ENCODE measurements at places on chromosomes 11 and 22.
A peak's percentile ranks its signal among the peaks of the same experiment; 100 is the strongest.

GRCh38 chr22:33166206-33166605 lies 108.0 kb upstream of the SYN3 start:
- DNase-seq, result no peak

DNA sequence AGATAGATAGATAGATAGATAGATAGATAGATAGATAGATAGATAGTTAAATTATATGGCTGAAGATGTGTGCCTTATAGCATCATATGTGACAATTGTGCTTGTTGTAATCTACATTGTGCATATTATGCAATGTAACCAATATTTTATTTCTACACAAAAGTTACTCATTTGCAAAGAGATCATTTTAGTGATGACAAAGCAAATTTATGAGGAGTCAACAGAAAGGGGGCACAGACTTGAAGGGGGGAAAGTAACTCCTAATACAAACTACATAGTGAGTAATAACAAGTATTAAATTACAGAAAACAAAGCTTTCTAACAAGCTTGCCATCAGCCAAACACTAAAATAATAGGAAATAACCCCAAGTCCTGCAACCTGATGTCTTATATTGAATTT lies 106.8 kb downstream of the MUC15 start:
- no peak for DNase-seq

DNA sequence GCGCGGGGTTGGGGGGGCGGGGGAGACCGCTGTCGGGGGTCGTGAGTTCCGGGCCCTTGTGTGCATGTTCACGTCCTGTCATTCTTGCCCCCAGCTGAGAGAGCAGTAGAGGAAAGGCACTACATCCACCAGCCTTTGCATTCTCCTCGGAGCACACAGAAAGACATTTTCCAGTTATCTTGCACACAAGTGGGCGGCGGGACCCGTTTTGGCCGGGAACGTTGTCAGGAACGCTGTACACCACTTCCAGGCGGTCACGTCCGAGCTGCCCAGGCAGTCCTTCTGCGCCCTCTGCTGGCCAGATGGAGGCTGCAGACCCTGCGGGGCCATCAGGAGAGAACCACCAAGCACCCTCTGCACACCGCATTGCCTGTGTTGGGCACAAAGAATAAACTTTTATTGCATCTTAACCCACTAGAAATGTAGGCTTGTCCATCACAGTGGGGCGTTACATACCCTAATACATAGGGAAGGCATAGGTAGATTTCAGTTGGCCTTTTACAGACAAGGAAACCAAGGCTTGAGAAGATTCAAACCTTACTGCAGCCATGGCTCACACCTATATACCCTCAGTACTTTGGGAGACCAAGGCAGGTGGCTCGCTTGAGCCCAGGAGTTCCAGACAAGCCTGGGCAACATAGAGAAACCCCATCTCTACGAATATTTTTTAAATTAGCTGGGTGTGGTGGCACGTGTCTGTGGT lies 2.8 kb upstream of the CDKN1C start:
- DNase-seq, result peak; percentile 75

DNA sequence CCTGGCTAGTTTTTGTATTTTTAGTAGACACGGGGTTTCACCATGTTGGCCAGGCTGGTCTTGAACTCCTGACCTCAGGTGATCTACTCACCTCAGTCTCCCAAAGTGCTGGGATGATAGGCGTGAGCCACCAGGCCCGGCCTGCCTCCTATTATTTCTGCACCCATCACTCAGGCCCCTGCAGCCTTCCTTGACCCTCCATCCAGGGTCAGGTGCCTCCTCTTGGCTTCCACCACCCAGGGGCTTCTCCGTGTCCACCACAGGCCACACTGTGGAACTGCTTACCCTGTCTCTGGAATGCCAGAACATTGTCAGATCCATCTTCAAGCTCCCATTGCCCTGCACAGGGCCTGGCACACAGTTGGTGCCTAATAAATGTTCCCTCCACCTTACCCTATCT lies 75.4 kb upstream of the RTL6 start:
- DNase-seq, result no peak

DNA sequence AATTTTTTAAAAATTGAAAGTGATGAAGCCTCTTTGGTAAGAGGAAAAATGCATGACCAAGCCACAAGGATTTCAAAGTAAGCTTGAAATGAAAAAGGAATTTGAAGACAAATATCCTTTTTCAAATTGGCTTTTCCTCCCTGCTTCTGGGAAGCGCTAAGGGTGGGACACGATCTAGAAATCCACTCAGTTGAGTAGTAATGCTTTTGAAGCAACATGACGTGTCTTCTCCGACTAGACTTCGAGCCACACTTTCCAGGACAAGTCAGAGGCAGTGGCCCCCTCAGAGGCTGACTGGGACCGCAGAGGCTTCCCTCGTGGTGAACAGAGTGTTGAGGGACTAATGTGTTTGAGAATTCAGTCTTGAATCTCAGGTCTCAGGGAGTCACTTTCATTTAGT lies 39.8 kb downstream of the KREMEN1 start:
- DNase-seq, result no peak

DNA sequence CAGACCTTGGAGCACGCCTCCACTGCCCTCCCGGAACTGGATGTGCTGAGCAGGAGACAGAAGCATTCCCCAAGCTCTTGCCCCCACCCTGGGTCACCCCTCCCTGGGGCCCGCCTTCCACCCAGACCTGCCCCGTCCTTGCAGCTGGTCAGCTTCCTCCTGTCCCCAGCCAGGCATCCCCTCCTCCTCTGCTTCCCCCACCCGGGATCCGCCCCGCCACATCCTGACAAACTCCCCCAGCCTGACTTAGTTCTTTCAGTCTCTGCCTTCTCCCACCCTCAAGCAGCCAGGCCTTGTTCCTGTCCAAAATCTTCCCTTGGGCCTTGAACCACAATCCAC lies 1.1 kb upstream of the PLXNB2 start:
- peak; percentile 78 for DNase-seq

DNA sequence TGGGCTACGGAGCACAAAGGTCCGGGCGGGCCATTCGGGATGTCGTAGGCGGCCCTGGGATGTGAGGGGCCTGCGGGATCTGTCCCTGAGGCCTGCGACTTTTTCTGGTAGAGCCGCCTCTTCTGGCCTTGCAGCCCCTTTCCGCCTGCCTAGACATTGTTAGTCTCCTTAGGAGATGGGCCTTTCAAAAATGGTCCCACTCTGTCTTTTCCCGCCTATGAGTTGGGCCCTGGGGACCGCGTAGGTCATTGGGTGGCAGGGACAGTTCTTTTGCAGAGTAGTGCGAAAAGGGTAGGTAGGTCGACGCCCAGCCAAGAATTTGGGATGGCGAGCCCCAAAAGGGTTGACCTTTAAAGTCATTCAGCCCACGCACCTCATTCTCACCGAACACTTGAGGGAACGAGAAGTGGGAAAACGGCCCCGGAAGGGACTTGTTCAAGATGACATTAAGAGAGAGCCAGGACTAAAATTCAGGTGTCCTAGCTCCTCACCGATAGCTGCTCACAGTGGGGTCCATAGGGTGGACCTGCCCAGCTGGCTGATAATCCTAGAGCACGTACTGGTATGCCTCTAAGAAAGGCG lies 785 bp downstream of the OTUB1 start:
- DNase-seq, result no peak

- DNase-seq, result no peak
Observed at GRCh38 chr11:134374891-134375550, 37.0 kb downstream of the B3GAT1 start.

DNA sequence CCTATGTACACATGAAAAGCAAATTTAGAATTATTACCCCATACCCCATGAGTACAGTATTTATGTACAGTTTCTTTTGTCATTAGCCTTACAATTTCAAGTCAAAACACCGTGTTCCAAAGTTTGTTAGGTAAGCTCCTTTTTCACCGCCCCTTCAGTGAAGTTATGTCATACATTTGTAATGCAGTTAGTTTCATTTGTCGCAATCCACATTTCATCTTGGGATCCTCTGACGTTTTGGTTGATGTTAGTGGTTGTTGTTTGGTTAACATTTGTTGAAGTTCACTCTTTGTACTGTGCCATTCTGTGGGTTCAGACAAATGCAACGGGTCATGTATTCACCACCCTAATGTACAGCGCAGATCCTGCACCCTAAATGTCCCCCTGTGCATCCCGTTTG lies 45.2 kb downstream of the ARHGEF12 start:
- no peak for DNase-seq

GRCh38 chr11:61955422-61956135 lies 5.4 kb downstream of the BEST1 start:
- DNase-seq, result no peak

DNA sequence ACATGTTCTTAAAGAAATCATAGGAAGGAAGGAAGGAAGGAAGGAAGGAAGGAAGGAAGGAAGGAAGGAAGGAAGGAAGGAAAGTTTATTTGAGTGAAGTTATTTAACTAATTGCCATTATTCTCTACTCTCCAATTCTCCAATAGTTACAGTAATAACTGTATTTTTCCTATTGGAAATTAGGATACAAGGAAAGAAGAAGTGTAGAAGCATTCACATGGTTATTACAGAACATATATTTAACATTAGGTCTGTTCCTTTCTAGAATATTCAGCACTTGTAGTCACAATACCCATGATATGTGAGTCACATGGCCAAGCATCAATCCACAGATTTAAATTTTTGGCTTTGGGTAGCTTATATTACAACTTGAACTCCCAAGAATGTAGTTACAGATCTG lies 230.6 kb downstream of the SOX6 start:
- DNase-seq, result no peak

- DNase-seq, result no peak
Observed at GRCh38 chr22:36940676-36941075, 27.2 kb downstream of the CSF2RB start.

- no peak for DNase-seq
Observed at GRCh38 chr11:79173615-79174014, 267.2 kb downstream of the TENM4 start.

GRCh38 chr11:47438721-47439120 lies 10.2 kb downstream of the RAPSN start:
- no peak for DNase-seq

DNA sequence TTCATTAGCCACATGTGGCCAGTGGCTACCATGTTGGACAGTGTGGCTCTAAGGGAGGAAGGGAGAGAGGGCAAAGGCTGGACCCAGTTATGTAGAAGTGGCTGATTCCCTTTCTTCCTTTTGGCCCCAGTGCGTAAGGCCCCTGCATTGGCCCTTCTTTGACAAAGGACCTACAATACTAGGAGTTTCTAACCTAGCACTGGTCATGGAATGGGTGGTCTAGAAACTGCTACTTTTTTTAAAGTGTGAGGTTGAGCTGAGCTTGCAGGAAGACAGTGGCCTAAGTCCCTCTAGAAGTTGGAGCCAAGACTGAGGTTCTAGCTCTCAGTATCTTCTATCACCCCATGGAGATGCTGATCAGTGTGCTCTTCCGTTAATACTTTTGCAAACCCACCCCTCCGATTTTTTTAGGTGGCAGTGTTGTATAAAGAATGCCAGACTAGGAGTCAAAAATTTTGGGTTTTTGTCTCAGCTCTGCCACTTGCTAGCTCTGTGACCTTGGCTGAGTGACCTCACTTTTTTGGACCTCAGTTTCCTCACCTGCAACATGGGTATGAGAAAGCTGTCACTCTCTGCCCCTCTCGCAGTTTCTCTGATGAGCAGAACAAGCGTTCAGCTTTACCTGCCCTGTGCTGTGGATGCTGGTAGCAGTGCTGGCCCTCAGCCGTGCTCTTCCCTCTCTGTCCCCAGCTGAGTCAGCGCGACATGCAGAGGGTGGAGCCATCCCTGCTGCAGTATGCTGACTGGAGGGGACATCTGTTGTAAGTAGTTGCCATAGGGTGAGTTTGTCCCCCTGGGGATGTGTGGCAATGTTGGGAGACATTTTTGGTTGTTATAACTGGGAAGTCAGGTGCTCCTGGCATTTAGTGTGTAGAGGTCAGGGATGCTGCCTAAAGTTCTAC lies 6.9 kb downstream of the ACCS start:
- DNase-seq, result no peak

GRCh38 chr11:122404571-122404970 lies 251.0 kb upstream of the UBASH3B start:
- DNase-seq, result no peak

GRCh38 chr22:39152024-39152510 lies 413 bp downstream of the CBX7 start:
- no peak for DNase-seq

- DNase-seq, result no peak
Observed at GRCh38 chr11:70040869-70041501, 37.1 kb upstream of the ANO1 start.

DNA sequence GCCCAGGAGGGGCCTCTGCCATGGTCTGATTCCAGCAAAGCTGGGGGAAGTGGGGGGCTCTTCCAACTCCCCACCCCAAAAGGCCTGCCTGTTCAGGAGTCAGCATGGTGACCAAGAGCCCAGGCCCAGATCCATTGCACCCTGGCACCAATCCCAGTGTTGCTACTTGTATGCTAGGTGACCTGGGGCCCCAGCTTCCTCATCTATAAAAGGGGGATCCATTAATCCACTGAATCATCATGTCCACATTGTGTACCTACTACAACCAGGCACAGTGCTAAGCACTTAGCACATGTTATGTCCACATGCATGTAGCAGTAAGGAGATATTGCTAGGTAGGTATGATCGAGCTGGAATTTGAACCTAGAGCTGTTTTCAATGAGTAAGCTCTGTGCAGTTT lies 2.0 kb downstream of the SYT12 start:
- no peak for DNase-seq

DNA sequence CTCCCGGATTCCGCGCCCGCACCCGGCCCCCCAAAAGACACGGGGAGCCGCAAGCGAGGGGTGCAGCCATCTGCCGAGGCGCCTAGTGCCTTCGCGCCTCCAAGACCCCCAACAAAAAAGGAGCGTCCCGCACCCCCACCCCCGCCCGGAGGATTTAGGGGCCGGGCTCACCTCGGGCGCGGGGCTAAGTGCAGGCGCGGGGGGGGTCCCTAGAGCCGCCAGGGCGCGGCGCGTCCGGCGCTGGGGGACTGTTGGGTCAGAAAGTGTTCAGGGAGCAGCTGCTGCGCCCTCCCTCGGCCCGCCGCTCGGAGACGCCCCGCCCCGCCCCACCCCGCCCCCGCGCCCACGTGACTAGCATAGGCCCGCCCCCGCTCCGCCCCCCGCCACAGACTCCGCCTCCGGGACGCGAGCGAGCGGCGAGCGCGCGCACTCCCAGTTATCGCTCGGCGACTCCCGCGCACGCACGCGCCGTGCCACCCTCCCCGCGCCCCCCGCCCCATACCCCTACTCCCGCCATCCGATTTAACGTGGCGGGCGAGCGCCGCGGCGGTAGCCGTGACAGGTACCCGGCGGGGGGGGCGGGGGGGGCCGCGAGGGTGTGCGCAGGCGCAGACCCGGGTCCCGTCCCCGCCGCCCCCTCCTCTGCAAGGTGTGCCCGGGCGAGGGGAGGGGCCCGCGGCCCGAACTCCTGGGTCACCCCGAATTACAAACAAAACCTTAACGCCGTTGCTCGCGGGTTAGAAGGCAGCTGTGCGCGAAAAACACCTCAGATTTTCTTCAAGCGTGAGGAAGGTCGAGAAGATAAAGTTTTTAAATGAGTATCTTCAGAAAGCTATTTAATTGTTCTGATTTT lies 56.2 kb downstream of the KCNJ4 start:
- DNase-seq, result peak; percentile 57

- no peak for DNase-seq
Observed at GRCh38 chr11:66868726-66869566, 12.1 kb downstream of the LRFN4 start.

GRCh38 chr11:46337626-46338345 lies 9.5 kb upstream of the DGKZ start:
- DNase-seq, result no peak

GRCh38 chr11:69000831-69001242 lies 12.2 kb downstream of the MRGPRF start:
- DNase-seq, result peak; percentile 39

All from kidney capillary endothelial cell (primary cell).